Tongue (tissue), 3 donors: ENCODE measurements at places on chromosomes 12 and 14.
A peak's percentile ranks its signal among the peaks of the same experiment; 100 is the strongest.

DNA sequence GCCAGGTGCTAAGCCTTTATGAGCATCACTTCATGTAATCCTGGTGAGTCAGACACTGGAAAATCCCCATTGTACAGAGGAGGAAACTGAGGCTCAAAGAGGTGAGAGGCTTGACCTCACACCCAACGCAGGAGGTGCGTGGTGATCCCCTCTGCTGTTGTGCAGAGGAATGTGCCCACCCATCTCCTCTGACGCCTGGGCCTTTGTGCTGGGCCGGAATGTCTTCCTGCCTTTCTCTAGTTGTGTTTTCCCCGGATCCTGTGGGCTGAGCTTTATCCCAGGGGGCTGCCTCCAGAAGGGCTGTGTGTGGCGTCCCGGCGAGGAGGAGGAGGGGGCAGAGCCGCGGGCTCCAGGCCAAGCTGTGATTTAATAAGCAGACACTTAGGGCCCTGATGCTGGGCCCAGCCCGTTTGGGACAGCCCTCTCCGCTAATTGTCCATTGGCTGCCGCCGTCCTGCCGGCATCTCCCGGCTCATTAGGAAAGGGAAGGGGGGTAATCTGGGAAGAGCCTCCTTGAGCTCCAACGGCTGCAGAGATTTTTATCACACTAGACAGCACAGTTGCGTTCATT is 653.6 kb downstream of the MED13L start:
- DNase-seq: peak; percentile 46

GRCh38 chr14:76583174-76583573 is 178.1 kb upstream of the VASH1 start:
- no peak for DNase-seq

GRCh38 chr14:98185036-98185435 is 1087.0 kb downstream of the BCL11B start:
- no peak for DNase-seq

- DNase-seq: no peak
Observed at GRCh38 chr12:52521175-52521567, 977 bp upstream of the KRT5 start.

GRCh38 chr12:46900734-46901463 is 75.1 kb upstream of the SLC38A4 start:
- DNase-seq: no peak

DNA sequence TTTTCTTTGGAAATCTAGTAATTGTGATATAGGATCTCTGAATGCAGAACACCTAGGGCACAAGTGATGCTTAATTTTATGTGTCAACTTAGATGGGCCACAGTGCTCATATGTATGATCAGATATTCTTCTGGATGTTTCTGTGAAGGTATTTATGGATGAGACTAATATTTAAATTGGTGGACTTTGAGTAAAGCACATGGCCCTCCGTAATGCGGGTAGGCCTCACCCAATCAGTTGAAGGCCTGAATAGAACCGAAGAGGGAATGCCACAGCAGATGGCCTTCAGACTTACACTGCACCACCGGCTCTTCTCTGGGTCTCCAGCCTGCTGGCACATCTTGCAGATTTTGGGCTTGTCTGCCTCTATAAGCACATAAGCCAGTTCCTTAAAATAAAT is 60.0 kb downstream of the ETV6 start:
- no peak for DNase-seq

- DNase-seq: no peak
Observed at GRCh38 chr14:85453401-85454225, 76.3 kb upstream of the FLRT2 start.

- no peak for DNase-seq
Observed at GRCh38 chr14:23646648-23647549, 10.7 kb downstream of the DHRS2 start.

DNA sequence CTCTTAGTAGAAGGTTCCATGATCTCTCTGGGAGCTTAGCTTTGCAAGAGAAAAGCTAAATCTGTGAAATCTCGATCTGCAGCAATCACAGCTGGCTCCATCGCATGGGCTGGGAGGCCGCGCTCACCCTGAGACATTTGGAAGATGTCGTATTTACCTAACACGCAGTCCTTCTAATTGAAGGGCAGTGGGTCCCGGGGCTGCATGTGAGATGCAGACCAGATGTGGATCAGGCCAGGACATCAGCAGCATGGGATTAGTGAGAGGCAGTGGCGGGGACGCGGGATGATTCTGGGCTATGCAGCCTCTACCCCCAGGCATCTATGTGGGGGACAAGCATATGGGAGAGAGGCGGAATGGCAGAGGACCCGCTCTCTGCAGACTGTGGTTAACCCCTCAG is 312.4 kb upstream of the RTL1 start:
- DNase-seq: peak; percentile 73

DNA sequence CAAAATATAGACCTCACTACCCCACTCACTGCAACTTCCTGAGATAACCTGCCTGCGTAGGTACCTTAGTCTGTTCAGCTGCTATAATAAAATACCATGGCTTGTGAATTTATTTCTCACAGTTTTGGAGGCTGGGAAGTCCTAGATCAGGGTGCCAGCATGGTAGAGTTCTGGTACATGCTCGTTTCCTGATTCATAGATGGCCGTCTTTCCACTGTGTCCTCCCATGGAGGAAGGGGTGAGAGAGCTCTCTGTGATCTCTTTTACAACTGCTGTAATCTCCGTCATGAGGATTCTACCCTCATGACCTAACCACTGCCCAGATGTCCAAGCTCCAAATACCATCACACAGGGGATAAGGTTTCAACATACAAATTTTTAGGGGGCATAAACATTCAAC is 49.7 kb downstream of the KCNA1 start:
- DNase-seq: no peak

DNA sequence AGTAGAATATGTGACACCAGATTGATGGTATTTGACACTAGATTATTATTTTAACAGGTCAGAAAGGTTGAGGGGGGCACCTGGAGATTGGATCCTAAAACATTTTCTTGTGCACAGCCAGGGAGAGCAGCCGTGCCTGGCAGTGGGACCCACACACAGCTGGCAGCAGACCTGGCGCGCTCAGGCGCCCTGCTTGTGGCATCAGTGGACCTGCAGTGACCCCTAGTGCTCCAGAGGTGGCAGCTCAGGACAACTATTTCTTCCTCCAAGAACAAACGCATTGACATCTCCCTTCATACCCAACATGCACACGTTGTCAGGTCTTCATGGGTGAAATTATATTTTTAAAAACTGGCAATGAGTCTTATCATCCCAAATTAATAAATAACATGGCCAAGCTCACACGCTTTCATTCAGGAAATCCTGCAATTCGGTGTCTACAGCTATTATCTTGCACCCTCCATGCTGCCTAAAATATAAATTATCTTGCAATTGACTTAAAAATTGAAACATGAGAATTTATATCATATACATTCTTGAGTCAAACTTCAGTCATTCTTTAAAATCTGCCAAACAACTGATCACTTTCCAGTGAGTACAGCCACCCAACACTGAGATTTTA is 7.7 kb upstream of the TMEM132D start:
- DNase-seq: peak; percentile 88

DNA sequence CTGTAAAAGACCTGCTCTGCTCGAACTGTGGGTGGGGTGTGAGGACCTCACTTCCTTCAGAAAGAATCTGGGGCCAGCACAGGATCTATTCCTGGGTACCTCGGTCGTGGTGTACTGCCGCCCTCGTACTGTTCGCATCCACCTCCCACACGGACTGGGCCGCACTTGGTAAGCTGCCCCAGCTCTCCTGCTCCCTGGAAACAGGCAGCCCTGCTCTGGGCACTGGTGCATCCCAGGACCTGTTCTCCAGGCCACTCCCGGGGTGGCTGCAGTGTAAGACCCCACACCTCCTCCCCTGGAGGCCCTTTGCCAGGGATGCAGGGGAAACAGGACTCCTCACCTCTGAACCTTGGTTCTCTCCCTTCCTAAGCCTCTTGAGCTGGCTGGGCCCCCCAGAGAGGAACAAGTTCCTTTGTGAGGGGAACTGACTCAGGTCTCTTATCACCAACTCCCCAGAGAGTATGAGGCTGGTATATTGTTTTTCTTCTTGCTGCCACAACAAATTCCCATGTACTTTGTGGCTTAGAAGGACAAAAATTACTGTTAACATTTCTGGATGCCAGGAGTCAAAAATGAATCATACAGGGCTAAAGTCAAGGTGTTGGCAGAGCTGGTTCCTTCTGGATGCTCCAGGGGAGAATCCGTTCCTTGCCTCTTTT is 276.5 kb downstream of the NUAK1 start:
- no peak for DNase-seq

DNA sequence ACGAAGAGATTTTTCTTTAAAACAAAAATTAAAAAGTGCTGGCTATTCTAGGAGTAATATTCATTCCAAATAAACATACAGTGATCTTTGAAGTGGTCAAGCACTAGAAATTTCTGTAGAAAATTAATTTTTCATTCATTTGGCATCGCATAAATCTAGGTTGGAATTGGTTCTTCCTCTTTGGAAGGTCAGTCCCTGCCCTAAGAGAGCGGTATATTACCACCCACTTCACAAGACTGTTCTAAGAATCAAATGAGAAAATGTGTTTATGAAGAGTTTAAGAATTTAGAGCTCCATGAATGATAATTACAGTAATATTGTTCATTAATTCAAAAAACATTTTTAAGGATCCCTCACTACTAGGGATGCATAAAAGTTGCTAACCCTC is 444 bp upstream of the GEMIN2 start:
- DNase-seq: no peak

DNA sequence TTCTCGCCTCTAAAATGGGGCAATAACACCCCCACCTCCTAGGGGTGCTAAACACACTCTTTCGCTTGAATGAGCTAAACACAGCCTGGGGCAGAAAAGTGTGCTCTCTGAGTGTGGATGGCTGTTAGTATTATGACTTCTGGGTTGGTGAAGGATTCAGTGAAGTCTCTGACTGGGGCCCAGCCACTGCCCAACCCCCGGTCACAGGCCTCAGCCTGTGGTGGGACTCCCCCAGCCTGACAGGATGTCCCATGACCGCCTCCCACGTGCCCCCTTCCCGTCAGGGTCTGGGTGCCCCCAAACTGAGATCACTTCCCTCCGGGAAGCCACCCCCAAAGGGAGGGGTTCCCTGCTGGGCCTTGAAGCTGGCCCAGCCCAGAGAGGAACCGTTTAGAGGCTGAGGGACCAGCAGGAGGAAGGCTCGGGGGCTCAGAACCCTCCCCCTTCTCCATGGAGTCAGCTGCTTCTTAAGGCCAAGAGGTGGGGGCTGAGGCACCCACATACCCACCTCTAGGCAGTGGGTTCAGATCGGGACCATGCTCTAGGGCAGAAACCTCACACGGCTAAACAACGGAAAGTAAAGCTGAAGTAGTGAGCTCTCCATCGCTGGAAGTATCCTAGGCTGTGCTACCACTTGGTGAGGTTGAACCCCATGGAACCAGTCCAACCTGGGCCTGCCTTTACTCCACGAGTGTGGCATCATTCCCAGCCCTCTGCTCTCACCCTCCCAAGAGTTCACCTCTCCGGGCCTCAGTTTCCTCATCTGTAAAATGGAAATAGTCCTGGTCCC is 13.8 kb downstream of the DTX1 start:
- no peak for DNase-seq

- no peak for DNase-seq
Observed at GRCh38 chr12:131364903-131365820, 345.7 kb upstream of the SFSWAP start.

DNA sequence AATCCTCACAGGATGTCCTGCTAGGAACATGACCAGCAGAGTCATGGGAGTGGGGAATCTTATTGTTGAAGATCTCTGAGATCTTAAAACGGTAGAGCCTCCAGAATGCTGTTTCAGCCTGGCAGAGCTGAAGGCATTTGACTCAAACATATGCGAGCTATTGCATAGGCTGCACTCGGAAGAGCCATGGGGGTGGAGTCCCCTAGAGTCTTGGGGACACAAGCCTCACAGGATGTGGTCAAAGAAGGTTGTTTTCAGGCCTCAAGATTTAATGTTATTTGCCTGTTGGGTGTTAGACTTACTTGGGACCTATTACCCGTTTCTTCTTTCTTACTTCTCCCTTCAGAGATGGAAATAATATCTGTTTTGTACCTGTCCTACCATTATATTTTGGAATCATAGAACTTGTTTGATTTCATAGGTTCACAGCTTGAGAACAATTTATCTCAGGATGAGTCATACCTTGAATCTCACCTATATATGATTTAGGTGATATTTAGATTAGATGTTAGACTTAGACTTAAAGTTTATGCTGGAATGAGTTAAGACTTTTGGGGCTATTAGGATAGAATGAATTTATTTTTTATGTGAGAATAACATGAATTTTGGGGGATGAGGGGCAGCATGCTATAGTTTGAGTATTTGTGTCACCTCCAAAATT is 172.2 kb upstream of the ATP2B1 start:
- no peak for DNase-seq

DNA sequence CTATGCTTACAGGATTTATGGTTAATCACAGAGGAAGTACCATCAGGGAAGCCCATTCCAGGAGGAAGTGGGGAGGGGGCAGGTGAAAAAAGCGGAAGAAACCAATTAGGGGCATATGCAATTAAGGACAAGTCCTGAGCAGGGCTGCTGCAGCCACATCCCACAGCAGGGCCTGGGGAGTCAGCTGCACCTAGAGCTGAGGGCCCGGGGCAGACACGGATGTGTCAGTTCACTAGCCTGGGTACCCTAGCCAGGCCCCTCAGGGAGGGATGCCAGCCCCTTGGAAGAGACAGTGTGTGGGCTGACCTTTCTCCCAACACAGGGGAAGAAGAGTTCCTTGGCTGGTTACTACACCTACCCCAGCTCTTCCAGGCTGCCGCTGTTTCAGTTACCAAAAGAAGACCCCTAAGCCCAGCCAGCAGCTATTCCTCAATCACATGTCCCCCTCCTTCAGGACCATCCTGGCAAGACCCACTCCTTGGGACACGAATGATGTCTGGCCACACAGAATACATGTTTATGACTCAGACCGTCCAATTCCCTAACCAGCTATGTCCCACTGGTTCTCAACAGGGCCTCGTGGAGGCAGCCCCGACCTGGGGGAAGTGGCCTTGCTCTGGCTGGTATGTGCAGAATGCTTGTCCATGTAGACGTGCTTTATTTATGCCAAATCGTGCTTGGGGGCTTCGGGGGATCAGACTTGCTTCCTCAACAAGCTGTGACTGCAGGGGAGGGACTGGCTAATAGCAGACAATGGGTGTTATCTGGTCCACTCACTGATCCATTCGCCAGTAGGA is 133.7 kb upstream of the RTL1 start:
- DNase-seq: no peak

GRCh38 chr12:75848431-75848925 is 183.1 kb downstream of the PHLDA1 start:
- DNase-seq: peak; percentile 90

DNA sequence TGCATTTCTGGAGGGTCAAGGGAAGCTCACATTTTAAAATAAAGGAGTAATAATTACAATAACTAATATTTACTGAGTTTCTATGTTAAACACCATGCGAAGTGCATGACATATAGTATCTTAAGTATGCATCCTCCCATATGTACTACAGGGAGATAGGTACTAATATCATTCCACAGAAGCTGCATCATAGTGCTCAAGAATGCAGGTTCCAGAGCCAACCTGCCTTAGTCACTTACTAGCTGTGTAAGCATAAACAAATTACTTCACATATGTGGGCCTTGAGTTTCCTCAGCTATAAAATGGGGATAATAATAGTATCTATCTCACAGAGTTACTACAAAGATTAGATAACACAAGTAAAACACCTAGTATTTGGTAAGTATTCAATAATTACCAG is 18.3 kb downstream of the ARMH4 start:
- DNase-seq: no peak
